ENCODE measurements at places on chromosomes 11 and 22. TPM values are rescaled to one million over a fixed set of nuclear protein-coding genes. Genes with fewer than 3 reads are reported as not detected.
A peak's percentile ranks its signal among the peaks of the same experiment; 100 is the strongest.

DNA sequence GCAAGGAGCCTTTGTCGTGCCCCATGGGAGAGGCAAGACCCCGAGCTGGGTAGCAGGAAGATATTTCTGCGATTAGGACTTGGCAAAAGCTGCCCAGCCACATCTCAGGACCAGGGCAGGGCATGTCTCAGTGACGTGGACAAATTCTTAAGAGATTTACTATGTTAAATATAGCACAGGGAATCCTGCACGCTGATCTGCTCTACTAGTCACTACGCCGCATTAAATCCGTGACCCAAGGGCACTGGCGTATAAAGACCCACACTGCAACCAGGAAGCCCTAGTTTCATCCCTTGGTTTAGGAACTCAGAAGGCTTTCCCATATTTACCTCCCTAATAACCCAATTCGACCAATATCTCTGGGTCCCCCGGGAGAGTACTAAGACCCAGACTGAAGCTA lies 35.1 kb downstream of the AP1B1 start:
- DNase-seq, result peak; percentile 10

DNA sequence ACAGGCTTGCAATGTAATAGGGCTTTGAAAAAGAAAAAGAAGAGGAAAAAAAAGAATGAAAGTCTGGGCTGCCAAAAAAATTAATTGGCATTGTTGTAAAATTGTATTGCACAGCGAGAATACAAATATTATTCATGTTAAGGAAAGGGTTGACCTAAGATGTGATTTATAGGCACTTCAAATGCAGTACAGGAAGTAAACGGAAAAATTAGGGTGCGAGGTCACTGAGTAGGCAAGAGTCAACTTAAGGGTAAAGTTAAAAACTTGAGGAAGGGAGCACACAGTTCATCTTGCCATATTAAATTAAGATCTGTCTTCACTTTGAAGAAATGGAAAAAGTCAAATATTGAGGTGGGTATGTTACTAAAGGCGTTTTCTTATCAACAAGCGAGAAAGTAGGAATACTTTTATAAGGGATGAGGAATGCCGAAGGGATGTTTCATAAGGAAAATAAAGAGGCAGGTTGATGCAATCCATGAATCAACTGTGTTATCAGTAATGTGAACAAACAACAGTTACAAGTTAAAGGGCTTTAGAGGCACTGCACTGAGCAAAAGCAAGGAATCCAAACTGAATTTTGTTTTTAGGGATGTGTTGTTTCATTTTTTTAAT lies 123.0 kb downstream of the WT1 start:
- no peak for DNase-seq

Gene GSTT4
- total RNA-seq, result not detected

Gene SMTNL1
- not detected for total RNA-seq
